NCI-H1417 (cell line): ENCODE measurements at places on chromosomes 2 and 18.
A peak's percentile ranks its signal among the peaks of the same experiment; 100 is the strongest.

- DNase-seq = peak; percentile 84
These were observed 37.0 kb upstream of the TMEM18 start for GRCh38 chr2:714005-714741.

DNA sequence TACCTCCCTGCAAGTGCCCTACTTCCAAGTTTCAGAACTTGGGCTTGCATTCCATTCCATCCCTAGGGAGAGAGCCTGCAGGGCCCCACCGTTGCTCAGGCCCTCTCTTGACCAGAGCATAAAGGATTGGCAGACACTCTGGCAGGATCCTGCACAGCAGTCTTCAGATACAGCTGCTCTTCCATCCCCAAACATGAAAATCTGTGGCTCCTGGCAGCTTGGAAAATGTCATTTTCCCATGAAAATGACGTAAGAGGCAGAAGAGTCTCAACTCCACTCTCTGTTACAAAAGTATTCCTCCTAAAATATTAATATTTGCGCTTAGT is 162.6 kb downstream of the GFPT1 start:
- DNase-seq = no peak

DNA sequence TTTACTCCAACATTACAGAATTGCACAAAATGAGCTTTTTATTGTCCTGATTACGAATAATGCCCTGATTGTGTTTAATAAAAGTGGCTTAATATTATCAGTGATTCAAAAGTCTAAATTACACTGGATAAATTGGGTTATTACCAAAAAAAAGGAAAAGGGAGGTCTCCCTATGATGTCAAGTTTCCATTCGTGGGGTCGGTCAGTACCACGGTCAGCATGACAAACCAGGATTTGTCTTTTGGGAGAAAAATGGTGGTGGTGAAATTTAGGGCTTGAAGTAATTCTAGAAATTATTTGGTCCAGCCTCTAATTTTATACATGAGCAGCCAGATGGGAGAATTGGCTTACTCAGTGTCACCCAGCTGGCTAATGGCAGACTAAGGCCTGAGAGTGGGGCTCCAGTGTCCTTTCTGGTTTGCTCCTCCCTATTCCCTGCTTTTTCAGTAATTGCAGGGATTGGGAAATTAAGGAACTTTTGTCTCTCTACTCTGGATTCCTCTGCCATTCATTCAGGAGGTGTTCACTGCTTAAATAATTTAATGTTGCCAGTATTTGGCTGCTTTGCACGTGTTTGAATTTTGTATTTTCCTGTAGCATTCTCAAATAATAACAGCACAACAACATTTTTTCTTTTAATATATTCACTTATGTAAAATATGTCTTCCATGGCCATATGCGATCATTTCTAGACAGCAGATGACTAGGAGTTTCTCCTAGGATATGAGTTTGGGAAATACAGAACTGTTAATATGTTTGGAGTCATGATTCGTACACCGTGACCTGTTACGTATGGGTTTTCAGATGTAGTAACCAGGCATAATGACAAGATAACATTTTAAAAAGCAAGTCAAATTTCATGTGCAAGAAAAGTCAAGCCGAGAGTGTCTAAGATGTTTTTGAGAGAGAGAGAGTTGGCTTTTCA is 128.9 kb upstream of the NOSTRIN start:
- DNase-seq = no peak

- no peak for DNase-seq
These were observed 11.1 kb upstream of the RAB17 start for GRCh38 chr2:237601453-237602116.

DNA sequence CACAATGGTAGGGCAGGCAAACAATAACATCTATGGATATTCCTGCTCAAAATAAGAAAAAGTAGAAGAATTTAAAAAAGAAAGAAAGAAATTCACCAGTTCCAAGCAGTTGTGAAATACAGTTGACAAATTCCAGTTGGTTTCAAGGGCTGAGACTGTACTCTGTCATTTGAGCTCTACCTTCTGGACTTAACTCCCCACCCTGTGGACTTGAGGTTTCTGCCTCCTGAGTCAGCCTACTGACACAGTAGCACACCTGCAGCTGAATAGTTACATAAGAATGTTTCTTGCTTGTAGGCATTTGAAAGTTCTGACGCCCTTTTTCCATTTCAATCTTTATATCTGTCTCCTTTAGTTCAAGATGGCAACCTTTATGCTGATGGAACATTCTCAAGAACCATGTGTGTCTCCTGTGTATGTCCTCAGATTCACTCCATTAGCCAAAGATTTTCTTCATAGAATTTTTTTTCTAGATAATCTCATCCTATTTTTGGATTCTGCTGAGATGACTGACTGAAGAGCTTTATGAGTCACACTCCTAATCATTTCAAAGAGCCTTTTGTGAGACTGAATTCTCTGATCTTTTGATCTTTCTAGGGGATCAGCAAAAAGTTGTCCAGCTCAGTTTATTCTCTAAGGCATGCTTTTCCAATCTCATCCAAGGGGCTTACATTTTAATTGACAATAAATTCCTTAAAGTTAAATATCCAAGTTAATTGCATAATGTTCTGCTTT is 19.1 kb downstream of the NETO1 start:
- no peak for DNase-seq

DNA sequence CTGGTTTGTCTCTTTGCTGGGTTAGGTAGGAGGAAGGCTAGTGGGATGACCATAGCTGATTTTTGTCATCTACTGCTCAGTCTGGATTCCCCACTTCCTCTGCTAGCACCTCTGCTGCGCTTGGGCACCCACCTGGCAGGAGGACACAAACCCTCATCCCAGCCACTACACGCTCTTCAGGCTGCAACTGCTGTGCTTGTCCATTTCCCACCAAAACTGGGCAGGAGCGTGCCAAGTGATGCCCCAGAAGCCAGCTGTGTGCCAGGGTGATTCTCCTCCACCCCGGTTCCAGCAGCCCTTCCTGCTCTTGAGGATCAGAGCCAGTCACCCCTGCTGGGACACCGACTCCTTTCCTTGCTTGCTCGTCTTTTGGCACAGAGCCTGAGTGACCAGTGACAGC is 15.7 kb upstream of the PER2 start:
- no peak for DNase-seq

DNA sequence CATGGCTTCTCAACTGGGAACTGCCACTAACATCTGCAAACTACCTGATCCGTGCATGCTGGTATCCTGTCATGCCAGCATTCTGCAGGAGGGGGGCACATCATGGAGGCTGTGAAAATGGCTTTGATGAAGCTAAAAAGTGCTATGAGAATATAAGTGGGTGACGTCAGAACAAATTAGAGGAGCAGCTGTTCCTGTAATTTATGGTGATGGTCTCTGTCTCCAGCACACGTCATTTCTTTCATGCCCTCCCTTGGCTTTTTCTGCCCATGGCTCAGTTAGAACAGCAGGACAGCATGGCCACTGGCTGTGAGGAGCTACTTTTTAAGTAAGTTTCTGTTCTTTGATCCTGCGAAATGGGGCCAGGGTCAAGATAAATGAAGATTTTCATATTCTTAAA is 466.3 kb downstream of the THSD7B start:
- DNase-seq = no peak

DNA sequence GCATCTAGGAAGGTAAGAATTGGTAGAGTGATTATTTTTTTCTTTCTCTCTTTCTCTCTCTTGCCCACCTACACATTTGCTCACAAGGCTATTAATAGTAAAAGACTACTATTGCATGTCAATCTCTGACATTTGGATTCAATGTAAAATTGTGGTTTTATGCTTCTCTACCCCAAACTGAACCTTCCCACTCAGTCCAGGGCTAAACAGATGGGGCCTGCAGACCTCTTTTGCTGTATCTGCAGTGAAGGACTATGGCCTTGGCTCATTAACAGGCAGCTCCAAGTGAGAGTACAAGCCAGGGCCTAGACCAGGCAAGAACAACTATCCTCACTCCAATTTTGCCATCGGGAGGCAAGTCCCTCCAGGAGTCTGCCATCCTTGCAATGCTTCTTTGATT is 68.3 kb upstream of the ARL4C start:
- DNase-seq = peak; percentile 63

GRCh38 chr2:26515771-26516170 is 37.8 kb upstream of the OTOF start:
- no peak for DNase-seq

GRCh38 chr2:73028841-73029240 is 42.7 kb downstream of the SFXN5 start:
- no peak for DNase-seq

- no peak for DNase-seq
These were observed 45.1 kb upstream of the GPC1 start for GRCh38 chr2:240390091-240391073.

GRCh38 chr18:12005538-12006487 is 24.5 kb downstream of the IMPA2 start:
- DNase-seq = no peak

- DNase-seq = no peak
These were observed 170.0 kb downstream of the TXNL1 start for GRCh38 chr18:56468396-56468795.

GRCh38 chr2:64157792-64158191 is 13.6 kb upstream of the PELI1 start:
- DNase-seq = no peak

DNA sequence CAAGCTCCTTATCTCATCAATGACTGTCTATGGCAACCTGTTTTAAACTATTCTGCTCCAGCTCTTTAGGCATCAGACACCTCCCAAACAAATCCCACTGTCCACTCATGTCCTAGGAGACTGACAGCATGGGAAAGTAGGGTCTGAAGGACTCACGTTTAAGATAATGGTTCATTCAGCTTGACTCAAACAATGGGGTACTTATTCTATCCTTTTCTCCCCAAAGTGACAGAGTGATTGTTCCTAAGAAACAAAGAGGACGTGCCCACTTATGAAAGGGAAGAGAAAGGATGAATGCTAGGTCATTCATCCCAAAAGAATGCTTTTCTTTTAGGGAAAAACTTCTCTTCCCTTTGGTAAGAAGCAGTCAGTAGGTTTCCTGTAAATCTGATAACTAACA is 41.9 kb downstream of the ALK start:
- no peak for DNase-seq

DNA sequence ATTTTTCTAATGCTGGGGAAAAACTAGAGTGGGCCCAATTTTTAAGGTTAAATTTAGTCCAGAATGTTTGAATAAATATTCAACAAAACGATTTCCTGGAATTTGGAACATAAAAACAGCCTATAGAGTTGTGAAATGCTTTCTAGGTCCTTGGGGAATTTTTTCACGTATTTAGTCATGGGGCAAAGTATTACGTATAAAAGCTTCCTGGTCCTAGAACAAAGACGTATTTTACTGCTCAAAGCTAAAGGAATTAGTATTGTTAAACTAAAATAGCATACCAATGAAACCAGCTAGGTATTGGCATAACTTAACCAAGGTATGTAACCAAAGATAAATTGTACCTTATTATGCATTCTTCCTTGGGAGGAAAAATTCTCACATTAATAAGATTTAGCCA is 1.6 kb downstream of the SESTD1 start:
- no peak for DNase-seq

GRCh38 chr2:46377101-46377581 is 79.9 kb downstream of the EPAS1 start:
- DNase-seq = no peak

DNA sequence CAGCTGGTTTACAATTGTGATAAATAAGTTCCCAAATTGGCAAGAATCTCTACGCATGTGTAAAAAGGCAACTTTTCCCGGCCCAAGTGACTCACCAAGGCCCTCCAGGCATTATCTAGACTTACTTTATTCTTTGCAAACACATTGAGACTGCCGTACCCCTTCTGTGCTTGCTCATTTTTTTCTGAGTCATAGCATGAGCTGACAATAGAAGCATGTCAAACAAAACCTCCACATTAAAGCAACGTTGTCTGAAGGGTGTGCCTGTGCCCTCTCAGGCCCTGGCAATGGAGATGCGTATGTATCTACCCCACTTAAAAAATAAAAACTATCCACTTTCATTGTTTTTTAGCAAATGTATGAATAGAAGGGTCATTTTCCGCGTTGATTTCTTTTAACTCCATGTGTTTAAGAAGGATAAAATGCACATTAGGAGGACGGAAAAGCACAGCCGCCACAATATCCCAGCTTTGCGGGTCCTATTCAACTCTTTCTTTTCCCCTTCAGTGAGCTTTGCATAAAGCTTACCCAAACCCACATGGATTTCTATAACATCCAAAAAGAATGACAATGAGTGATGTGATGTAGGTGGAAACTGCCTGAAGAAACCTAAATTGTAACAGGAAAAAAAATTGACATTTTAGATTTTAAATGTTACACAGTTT is 298.2 kb downstream of the CDCA7 start:
- DNase-seq = no peak

DNA sequence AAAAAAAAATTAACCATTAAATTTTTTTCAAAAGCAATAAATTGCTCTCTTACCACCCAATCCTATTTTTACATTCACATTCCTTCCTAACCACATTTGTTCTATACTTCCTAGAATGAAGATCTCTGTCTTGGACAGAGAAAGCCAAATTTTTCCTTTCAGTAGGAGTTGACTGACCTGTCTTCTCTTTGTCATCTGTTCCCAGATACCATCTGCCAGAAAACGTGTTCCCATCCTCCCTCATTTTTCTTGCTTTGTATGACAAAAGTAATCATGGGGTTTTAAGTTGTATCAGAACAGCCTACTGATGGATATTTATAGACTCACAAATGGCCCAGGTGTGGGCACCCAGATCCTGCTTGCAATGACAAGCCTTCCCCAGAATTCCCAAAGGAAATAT is 182.1 kb downstream of the CYP26B1 start:
- DNase-seq = no peak

GRCh38 chr2:3956892-3957291 is 253.5 kb downstream of the DCDC2C start:
- DNase-seq = no peak

DNA sequence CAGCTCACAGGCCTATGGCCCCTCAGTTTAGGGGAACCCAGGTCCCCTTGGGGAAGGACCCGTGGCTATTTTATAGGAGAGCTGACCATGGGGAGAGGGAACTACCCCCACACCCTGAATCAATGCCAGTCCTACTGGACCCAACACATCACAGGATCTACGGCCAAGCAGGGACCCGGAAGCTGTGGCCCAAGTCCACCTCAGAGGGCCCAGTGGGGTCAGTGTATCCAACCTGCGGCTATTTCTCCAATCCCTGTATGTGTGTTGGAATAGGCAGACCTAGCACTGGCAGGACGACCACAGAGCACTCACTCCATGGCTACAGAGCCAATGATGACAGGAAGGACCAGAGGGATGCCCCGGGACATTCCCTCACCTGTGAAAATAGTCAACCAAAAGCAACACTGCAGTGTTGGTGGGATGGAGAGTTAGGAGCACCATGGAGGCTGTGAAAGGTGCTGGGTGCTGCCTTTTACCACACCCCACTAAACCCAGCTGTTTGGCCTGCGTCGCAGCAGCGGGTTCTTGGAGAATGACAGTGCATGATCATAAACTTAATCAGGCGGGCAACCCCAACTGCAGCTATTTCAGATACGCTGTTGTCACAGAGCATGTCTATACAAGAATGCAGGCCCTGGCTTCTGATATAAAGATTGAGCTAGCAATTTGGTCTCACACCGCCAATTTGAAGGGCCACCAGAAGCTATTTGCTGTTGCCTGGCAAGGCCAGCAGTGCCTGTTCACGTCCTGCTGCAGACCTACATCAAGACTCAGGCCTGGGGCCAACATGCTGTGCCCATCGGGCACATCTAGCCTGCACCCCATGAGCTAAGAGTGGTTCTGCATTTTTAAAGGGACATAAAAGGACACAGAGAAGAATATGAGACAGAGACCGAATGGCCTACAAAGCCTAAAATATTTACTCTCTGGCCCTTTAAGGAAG is 110.4 kb downstream of the EIPR1 start:
- DNase-seq = no peak
